Caco-2 (cell line): ENCODE measurements at places on chromosomes 5 and 9. TPM values are rescaled to one million over a fixed set of nuclear protein-coding genes. Genes with fewer than 3 reads are reported as not detected.

GRCh38 chr5:136016945-136017530 is 11.8 kb upstream of the TGFBI start:
- H3K4me3 ChIP-seq: no peak overlapping the region
- no peak overlapping the region for H3K27ac ChIP-seq
- DNase-seq: no peak
- no peaks in the 10 kb centered on the region for H3K27me3 ChIP-seq
- H3K4me1 ChIP-seq: no peaks in the 10 kb centered on the region

- H3K4me1 ChIP-seq: no peaks in the 10 kb centered on the region
- H3K4me3 ChIP-seq: no peak overlapping the region
- H3K27ac ChIP-seq: no peak overlapping the region
Observed at GRCh38 chr5:82952326-82952725, 124.9 kb downstream of the TMEM167A start.

DNA sequence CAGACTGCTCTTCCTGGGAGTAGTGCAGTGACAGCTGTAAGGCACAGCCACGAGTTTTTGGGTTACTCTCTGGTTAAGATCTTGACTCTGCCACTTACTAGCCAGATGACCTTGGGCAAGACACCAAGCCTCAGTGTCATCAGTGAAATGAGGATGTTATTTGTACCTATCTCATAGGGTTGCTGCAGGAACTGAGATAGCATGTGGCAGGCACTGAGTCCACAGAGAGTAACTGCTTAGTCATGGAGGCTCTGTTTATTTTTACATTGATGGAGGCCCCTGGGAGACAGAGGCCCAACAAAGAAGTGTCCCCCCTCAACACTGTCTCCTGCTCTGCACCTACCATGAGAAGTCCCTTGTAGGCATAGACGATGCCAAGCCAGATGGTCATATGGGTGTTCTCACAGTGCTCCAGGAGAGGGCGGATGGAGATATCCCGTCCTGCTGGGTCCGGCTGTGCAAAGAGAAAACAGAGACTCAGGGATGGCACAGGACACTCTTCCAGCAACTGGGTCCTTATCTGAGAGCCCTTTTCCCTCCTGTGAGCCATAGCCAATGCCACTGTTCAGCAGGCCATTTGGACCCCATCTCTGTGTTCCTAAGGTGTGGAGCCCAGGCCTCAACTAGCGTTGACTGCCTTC is 55.4 kb upstream of the TBC1D2 start:
- peaks cover 9% of the 10 kb centered on the region; the same call in 1 of the 2 replicates for H3K4me1 ChIP-seq
- DNase-seq: no peak
- H3K4me3 ChIP-seq: no peak overlapping the region
- no peaks in the 10 kb centered on the region for H3K36me3 ChIP-seq

ZBTB34 gene
- total RNA-seq: 16.8 and 17.1 TPM in 2 replicates

TYRP1 gene
- total RNA-seq: not detected in 2 replicates
